A549 treated with GW870086 at 1 μM for 4 hours (cell line): ENCODE measurements at places on chromosomes 2 and 18. TPM values are rescaled to one million over a fixed set of nuclear protein-coding genes. Genes with fewer than 3 reads are reported as not detected.

SGPP2 gene
- total RNA-seq, result 0.32 to 0.60 TPM (median 0.45 TPM) in 5 replicates

PROC gene
- total RNA-seq, result 4.0 to 4.6 TPM (median 4.2 TPM) in 5 replicates

SPP2 gene
- not detected in 5 replicates for total RNA-seq

GALNT5 gene
- 2.5 to 2.6 TPM (median 2.6 TPM) in 5 replicates for total RNA-seq

NEU4 gene
- 0.08 to 0.48 TPM (median 0.19 TPM) in 5 replicates for total RNA-seq

SIX2 gene
- 0.23 to 0.56 TPM (median 0.43 TPM) in 5 replicates for total RNA-seq

RUFY4 gene
- 0.23 TPM in 1 of 5 replicates, not detected in the others for total RNA-seq

SLC23A3 gene
- total RNA-seq, result 0.39 to 1.6 TPM (median 0.51 TPM) in 5 replicates

POTEC gene
- total RNA-seq, result not detected in 5 replicates

FAM228A gene
- total RNA-seq, result not detected in 5 replicates

CNTNAP5 gene
- not detected in 5 replicates for total RNA-seq

HOXD3 gene
- total RNA-seq, result 0.07 to 0.20 TPM (median 0.13 TPM) in 4 of 5 replicates, not detected in the other

CDH7 gene
- total RNA-seq, result 0.03 TPM in 1 of 5 replicates, not detected in the others

FSIP2 gene
- not detected in 5 replicates for total RNA-seq

LIMS3 gene
- not detected in 5 replicates for total RNA-seq

LDAH gene
- total RNA-seq, result 15.4 to 20.8 TPM (median 19.0 TPM) in 5 replicates

SLC5A7 gene
- total RNA-seq, result not detected in 5 replicates

L3MBTL4 gene
- total RNA-seq, result not detected in 5 replicates

CAPN14 gene
- total RNA-seq, result 0.05 TPM in 1 of 5 replicates, not detected in the others
